Lower lobe of right lung (tissue), 2 donors: ENCODE measurements at places on chromosomes 3 and 15.

DNA sequence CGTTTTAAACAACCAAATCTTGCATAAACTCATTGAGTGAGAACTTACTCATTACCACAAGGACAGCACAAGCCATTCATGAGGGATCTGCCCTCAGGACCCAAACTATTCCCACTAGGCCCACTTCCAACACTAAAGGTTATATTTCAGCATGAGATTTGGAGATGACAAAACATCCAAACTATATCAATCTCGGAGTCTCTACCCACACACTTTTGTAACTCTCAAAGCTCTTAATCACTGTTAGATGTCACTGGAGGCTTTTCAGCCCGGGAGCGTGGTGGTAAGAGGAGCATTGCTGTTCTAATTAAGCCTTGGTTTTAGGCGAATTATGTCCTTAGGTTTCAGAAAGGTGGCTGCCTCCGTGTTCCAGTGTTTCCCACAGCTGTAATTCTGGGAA lies 86.3 kb downstream of the CNTN6 start:
- DNase-seq: no peak

- DNase-seq: no peak
Observed at GRCh38 chr3:48672522-48672921, 9.8 kb upstream of the CELSR3 start.

DNA sequence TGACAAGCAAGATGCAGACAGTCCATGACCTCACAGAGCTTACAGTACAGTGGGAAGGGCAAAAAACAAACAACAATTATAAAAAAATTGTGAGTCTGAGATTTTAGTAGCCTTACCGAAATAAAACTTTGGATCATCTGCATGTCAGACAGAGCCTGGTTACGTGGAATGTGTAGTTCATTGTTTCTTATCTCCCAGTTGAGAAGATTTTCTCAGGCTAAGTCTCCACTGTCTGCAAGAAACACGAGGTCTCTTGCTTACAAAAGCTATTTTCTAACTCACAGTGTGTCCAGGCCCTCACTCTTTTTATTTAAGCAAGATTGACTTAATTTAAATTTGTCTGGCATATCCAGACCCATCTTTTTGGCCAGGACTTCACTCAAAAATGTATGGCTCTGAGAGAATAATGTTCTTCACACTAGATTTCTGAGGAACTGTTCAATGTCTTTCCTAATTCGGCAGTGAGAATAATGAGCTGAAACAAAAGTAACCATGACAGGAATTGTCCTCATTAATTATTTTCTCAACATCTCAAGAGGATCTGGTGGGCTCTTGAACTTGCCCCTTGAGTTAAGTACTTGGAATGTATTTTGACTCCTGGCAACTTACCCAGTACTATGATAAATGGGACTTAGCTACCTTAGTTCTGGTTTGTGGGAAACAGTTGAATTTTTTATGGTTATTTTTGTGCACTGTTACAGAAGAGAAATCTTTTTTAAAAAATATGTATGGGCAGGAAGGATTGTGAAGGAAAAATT lies 265.1 kb upstream of the COL8A1 start:
- DNase-seq: no peak

GRCh38 chr15:63425426-63425985 lies 43.9 kb upstream of the CA12 start:
- DNase-seq: no peak

DNA sequence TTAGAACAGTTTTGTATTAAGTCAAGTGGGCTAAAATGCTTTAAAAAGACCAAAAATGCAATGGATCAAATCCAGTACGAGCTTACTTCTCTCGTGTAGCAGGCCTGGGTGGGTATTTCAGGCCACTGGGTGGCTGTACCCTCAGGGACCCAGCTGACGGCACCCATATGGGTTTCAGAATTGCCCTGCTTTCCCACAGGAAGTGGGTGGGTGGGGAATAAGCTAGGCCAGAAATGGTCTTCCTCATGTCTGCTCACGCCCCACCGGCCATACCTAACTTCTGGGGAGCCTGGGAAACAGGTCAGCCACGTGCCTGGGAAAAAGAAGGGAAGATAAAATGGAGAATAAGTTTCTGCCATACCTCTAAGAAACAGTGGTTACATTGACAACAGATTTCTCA lies 20.3 kb downstream of the GPR160 start:
- DNase-seq: no peak

DNA sequence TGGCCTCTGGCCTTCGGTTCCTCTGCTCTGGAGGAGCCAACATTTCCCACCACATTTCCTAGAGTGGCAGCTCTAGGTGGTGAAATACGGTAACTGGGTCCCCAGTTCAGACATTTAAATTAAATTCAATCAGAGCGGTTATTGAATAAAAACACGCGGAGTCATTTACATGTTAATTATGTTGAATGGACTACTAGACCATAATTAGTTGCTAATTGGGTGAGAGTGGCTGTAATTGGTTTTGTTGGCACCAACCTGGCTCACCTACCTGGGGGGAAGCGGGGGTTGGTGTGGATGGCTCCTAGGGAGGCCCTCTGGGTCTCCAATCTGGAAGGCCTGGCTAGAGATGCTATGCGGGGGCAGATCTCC lies 12.7 kb downstream of the SEMA3F start:
- DNase-seq: no peak

- no peak for DNase-seq
Observed at GRCh38 chr3:16604433-16604832, 790 bp downstream of the DAZL start.
